Muscle of back (tissue), 13 donors: ENCODE measurements at places on chromosomes 1 and 21.
A peak's percentile ranks its signal among the peaks of the same experiment; 100 is the strongest.

GRCh38 chr1:184033711-184034167, 3.8 kb downstream of the COLGALT2 start:
- DNase-seq: no peak

- DNase-seq: no peak
Measured at GRCh38 chr1:203163891-203164635, 11.6 kb downstream of the MYBPH start.

DNA sequence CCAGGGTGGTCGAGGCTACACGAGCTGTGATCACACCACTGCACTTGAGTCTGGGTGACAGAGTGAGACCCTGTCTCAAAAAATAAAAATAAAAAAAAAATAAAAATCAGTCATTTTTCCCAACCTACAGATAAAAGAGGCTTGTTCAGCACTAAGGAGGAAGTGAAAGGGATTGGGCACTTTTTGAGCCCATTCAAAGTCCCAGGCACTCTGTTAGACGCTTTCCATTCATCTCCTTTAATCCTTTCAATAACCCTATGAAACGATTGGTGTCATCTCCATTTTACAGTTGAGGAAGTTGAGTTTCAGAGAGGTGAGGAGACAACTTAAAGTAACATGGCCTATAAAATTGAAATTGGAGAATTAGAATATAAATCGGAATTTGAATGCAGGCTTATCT, 10.4 kb upstream of the AGO4 start:
- no peak for DNase-seq

GRCh38 chr1:225526878-225527277, 99.0 kb upstream of the LBR start:
- DNase-seq: peak; percentile 43

DNA sequence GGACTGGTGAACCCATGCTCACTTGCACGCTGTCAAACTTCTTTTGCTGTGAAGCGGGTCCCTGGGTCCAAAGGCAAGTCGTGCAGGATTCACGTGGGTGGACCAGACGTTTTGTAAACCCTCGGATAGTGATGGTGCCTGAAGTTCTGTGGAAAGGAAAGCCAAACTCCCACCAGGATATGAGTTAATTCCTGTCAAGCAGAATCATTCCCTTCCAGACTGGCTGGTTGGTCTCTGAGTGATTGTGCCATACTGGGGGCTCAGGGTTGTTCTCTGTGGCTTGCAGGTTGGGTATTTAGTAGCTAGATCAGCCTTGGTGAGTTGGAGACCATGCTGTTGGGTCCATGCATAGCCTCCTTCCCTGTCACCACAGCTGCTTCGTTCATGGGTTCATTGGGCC, 32.7 kb upstream of the IGSF5 start:
- DNase-seq: no peak

- no peak for DNase-seq
Measured at GRCh38 chr1:97500760-97501159, 420.1 kb downstream of the DPYD start.

- DNase-seq: no peak
Measured at GRCh38 chr1:9597361-9598315, 8.9 kb downstream of the TMEM201 start.

DNA sequence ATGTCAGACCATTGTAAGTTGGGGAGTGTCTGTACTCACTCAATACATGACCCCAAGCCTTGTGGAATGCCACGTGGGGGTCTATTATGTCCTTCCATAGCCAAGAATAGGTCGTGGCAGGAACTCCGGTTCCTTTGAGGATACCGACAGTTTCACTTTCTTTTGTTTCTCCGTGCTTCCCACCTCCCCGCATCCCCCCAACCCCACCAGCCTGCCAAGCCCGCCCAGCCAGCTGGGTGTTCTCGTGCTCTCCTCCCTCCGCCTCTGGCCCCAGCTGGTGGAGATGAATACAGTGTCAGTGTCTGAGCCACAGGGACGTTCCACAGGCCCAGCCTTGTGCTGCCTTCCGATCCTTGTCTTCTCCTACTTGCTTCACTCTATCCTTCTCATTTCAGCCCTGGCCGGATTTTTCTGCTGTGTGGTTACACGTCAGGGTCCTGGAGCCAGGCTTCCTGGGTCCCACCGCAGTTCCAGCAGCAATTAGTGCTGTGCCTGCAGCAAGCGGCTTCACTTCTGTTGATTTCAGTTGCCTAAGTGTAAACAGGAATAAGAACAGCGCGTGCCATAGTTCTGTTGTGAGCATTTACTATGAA, 4.1 kb upstream of the AGTRAP start:
- DNase-seq: peak; percentile 80

DNA sequence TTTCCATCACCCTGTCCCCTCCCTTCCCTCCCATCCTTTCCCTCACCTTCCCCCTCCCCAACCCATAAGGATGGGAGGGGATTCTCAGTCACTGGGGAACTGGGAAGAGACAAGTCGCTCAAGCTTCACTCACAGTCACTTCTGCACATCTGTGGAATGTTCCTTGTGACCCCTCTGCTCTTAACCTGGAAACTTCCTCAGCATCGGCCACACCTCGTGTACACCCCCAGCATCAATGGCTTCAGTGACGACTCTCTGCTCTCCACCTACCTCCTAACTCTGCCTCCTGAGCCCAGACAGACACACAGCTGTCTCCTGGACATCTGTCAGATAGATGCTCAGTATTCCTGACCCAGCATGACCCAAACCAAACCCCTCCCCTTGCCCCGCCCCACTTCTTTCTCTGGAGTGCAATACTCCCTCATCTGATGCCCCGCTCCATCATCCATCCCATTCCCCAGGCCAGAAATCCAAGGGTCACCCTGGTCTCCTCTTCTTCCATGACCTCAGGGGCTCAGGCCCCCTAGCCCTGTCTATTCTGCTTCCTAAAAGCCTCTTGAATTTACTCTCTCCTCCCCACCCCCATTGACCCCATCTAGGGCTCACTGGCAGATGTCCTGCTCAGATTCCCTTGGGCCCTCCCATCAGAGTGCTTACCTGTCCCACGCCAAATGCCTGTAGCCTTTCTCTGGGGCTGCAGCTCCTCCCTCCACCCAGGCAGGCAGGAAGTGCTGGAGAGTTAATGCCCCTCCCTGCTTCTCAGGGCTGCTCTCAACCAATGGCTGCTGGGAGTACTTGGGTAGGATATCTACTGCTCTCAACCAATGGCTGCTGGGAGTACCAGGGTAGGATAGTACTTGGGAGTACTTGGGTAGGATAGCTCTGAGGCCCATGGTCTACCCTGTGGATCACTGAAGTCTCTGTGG, 83.1 kb upstream of the CSF3R start:
- no peak for DNase-seq

- peak; percentile 26 for DNase-seq
Measured at GRCh38 chr1:24769656-24770651, 24.7 kb downstream of the CLIC4 start.

DNA sequence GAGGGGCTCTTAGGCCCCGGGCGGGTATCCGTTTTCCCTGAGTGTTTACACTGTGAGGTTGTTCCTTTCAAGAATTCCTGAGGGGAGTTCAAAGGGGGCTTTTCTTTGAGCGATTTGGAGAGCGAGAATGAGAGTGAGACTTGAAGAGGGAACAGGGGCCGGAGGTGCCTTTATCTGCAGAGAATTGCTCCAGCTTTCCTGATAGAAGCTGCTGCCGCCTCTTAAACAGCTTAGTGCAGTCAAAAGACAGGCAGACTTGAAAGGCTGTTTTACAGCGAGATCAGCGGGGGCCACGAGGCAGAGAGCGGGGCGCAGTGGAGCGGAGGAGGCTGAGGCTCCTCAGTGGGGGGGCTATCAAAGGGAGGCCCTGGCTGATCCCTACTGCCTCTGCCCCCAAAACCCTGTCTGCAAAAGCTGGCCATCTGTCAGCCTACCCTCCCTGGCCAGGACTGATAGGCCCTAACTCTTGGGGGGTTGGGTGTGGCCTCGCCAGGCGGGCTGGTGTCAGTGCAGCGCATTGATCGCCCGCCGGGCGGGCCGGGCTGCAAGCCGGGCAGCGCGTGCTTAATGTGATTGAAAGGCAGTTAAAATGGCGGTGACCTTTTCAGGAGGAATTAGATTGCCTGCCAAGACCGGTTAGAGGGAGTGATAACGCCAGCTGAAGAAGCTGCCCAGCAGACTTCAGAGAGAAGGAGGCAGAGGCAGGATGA, 36.4 kb downstream of the TMEM53 start:
- DNase-seq: no peak

GRCh38 chr1:170674239-170674638, 10.3 kb downstream of the PRRX1 start:
- DNase-seq: peak; percentile 72

DNA sequence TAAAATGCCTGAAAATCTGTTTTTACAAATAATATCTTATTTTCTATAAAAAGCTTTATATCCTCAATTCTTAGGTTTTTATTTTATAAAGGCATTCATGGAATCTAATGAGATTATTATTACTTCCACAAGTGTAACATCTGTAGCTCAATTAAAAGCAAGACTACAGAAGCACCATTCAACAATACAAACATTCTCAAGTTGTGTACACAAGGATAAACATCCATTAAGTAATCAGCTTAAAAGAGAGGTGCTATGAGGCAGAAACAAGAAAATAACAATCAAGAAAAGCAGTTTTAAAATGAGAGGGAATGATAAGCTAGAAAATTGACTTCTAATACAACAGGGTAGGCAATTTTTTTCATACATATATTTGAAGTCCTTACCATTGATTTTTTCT, 326.1 kb downstream of the MRPL39 start:
- no peak for DNase-seq

- no peak for DNase-seq
Measured at GRCh38 chr1:160363010-160363409, 3.9 kb upstream of the NHLH1 start.

DNA sequence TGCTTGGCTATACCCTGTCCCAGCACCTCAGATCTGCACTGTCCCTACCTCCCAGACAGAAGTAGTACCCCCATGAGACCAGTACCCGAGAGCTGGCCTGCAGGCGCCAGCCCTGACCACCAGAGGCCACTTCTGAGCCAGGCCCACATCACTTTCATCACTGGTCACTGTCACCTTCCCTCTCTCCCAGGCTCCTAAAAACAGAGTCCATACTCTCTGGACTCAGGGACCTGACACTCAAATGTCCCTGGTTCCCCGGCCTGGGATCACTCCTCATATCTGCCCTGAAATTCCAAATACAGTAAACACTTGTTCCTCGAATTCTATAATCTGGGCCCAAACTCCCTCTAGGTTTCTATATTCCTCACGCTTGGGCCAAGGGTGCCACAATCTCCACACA, 18.7 kb downstream of the TMEM53 start:
- DNase-seq: no peak

DNA sequence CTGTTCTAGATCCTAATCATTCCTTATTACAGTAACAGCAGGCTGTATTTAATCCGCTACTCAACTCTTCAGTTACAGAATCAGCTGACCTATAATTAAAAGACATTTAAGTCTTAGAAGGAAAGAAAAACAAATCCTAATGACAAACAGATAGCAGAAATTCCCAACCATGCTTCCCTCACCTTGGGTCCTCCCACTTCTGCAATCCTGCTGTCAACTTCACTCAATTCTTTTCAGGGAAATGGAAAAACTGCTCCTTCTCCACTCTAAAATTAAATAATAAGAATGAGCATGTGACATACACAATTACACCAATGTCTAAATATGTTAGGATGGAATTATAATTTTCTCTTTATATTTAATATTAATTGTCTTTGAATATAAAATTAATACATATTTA, 182.6 kb upstream of the LYPLAL1 start:
- no peak for DNase-seq

DNA sequence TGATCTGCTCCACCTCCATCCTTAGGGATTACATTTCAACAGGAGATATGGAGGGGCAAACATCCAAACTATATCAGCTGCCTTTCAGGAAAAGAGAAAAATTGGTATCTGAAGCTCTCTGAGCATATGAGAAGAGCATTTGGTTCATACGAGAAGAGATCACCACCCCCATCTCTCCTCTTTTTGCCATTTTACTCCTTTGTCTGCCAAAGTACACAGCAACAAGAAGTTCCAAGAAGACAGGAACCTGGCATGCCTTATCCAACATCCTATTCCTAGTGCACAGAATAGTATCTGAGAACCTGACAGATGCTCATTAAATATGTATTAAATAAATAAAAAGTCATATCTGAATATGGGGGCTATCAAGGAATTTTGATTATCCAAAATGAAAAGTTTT, 142.5 kb upstream of the PKN2 start:
- no peak for DNase-seq

- DNase-seq: peak; percentile 44
Measured at GRCh38 chr1:3221112-3222041, 152.4 kb downstream of the PRDM16 start.

DNA sequence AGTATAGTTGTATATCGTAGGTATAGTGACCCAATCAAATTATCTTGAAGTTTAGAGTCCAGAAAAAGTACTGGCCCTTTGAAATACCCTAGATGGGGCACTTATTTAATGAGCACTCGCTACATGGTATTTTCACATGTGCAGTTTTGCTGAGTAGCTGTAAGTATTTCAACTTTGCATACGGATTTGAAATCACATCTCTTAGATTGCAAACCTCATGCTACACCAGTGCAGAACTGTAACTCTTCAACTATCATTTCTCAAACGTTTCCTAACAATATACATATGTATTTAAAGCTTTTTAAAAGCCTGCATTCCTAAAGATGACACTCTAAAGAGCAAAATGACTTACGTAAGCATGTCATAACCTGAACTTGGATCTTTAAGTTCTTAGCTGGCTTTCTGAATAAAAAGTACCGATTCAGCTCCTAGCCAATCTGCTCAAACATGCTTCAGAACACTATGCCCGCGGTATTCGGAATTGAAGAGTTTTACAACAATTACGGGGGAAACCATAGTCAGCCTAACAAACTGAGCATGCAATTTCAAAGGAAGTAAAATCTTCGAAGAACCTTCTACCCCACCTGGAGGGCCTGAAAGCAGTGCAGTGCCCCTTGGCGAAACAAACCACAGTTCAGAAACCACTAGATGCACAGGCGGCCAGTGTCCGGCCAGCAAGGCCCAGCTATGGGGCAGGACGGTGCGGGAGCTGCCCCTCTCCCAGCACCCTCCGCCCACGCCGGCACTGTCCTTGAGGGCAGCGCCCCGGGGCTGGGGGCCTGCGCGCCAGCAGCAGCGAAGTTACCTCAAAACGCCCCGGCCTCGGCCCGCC, 863 bp downstream of the FH start:
- no peak for DNase-seq

GRCh38 chr1:108057541-108057940, 92.6 kb upstream of the VAV3 start:
- no peak for DNase-seq

DNA sequence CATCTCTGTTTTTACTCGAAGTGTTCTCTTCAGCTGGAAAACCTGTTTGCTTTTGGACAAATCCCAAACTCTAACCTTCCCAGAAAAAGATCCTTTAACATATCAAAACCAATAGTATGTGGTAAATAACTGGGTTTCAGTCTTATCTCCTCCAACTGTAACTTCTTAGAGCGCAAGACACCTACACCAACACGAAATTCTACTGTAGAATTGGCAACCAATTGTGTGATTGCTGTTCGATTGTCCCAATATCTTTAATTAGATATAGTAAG, 5.8 kb upstream of the MPZL1 start:
- peak; percentile 35 for DNase-seq

GRCh38 chr1:37392051-37392450, 82.3 kb upstream of the ZC3H12A start:
- no peak for DNase-seq
